GM12864 (cell line): ENCODE measurements at places on chromosomes 12 and 14.
A peak's percentile ranks its signal among the peaks of the same experiment; 100 is the strongest.

DNA sequence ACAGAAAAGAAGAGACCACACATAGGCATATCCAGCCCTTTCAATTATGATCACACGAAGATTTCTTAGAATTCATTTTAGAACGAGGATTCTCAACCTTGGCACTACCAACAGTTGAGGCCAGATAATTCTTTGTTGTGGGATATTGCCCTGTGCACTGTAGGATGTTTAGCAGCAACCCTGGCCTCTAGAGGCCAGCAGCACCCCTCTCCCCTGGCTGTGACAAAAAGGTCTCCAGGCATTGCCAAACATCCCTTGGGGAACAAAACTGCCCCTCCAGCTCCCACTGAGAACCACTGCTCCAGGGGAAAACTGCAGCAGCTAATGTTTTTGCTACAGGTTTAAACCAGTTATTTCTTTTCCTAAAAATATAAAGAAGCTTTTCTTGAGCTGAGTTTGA is 7.1 kb downstream of the NT5DC3 start:
- no peak for DNase-seq

DNA sequence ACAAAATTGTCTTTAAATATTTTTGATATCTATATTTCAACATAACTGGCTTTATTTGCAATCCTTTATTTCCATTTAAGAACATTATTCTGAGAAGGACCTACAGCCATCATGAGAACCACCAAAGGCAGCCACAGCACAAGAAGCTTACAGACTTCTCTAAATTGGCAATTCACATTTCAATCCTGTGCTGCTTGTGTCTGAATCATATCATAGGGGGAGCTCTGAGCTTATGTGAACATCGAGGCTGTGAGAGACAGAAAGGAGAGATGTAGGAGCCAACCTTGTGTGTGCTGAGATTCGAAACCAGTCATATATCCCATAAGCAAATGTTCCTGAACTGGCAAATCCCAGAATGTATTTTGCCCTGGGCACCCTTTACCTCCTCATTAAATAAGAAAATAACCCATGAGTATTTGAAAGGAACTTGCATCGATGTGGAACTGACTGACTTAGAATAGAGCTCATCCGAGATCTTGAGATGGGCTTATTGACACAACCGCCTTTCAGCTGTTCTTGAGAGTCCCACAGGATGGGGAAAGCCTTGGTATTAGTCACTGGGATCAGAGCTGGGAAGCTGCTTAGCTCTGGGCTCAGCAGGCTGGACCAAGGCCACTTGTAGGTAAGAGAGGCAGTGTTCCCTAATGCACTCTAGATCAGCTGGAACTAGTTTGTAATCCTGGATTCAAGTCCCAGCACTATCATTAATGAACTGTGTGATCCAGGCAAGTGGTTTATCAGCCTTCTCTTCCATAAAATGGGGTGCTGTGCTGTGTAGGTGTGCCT is 329.8 kb downstream of the CACNA1C start:
- DNase-seq, result peak; percentile 15

DNA sequence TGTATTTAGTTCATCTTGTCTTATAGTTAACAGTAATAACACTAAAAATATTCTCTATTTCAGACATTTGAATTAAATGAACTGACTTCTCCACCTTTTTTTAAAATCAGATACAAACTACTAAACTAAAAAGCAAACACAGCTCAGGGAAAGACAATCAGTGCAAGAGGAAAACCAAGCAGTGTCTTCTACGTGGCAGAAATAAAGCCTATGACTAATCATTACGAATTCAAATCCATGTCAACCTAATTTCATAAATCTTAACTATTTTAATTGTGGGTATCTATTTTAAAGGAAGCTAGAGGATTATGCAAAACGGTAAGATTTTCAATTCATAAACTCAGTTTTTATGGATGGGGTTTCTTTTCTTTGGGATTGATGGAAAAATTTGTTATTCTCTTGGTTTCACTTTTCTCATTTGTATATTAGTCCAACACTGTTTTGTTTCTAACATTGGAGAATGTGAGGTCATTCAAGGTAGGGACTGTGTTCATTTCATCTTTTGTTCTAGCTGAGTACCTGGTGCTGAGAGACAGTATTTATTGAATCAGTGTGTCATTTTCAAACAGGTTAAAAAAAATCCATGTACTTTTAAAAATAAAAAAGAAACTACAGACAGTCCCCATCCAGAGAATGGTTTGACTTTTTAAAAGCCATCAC is 12.8 kb upstream of the PALS1 start:
- no peak for DNase-seq

- DNase-seq, result no peak
Observed at GRCh38 chr12:86196465-86196864, 59.7 kb downstream of the MGAT4C start.

GRCh38 chr12:132658149-132658894 is 28.8 kb downstream of the POLE start:
- no peak for DNase-seq
